AG09319 (cell line): ENCODE measurements at places on chromosomes 7 and 10.

DNA sequence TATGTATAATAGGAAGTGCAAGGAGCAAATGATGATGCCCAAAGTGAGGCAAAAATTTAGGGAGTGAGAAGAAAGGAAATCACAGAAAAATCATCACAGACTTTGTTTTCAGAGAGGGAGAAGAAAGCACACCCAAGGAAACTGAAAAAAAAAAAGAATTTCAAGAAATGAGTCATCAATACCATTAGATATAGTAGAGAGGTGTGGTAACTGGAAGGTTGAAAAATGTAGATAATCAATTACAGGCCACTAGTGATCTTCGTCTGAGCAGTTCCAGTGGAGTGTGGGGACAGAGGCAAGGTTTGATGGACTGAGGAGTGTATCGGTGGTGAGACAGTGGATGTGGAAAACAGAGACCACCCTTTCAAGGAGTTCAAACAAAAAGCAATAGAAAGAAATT is 31.7 kb downstream of the ASB4 start:
- DNase-seq, result no peak

- DNase-seq, result peak; percentile 63
Measured at GRCh38 chr10:27611236-27611635, 107.1 kb downstream of the RAB18 start.

- DNase-seq, result no peak
Measured at GRCh38 chr10:120818301-120818700, 32.9 kb upstream of the WDR11 start.

DNA sequence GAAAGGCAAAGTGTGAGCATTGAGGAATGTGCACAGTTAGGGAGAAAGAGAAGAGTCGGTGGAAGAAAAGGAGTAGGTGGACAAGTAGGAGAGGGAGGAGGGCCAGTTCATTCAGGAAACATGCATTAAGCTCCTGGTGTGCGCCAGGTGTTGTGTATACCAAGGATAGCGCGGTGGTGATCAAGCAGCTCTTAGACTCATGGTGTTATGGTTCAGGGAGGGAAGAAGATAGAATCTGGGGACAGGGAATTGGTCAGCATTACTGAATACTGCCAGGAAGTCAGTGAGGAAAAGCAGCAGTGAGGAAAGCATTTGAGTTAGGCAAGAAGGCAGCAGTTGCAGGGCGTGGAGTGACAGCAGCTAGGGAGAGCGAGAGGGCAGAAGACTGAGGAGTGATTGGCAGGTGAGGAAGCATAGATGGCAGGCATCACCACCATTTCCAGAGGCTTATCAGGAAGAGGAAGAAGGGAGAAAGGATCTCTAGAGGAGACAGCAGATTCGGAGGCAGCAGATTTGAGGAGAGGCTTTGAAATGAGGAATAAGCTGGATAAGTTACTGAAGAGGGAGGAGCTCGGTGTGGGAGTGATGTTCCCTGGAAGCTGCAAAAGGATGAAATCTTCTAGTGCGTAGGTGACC is 265.6 kb downstream of the GFRA1 start:
- no peak for DNase-seq

DNA sequence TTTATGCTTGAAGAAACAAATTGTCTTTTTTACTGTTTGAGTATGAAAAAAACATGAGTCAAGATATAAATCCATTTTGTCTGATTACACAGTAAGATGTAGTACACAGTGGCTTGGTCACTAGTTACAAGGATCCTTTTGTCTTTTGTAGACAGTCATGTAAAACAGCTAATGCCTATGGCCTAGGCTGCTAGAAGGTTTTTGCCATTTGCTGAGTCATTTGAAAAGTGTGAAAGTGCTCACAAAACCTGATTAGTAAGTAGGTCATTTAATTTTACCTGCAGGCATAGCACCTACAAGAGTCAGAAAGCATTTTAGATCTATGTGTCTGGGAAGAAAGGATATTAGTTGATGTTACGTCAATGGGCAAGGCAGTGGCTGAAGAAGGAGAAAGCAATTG is 819.4 kb downstream of the MAGI2 start:
- DNase-seq, result no peak

DNA sequence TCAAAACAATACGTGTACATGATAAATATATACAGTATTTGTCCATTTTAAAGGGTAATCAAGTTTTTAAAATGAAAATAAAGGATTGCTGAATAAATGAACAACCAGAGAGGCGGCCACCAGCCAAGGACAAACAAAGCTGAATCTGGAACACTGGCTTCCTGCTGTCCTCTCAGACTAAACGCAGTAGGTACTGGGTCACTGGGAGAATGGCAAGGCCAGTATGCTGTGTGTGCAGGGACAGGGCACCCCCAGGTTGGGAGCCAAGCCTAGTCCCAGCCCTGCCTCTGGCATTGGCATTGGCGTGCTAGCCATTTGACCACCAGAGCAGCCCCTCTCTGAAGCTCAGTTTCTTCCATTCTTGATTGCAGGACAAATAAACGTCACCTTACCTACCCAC is 33.8 kb downstream of the DLG5 start:
- no peak for DNase-seq

- DNase-seq, result no peak
Measured at GRCh38 chr7:103134836-103135554, 13.9 kb downstream of the NAPEPLD start.

DNA sequence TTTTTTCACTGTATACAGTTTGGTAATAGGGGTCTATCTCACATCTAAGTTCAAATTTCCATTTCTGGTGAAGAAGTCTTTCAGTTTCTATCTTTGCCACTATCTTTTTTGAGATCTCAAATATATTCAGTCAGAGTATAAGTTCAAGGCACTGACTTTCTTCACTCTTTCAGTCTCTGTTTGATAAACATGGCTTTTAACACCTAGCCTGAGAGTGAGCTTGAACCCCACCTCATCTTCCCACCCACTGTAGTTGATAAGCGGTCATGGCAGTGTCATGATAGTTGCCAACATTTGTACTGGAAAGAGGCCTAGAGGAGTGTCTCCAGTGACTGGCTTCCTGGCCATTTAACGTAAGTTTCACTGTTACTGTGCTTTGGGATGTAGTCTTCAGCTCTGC is 41.2 kb upstream of the AGR3 start:
- DNase-seq, result no peak

GRCh38 chr10:72257051-72257892 is 16.5 kb upstream of the DDIT4 start:
- no peak for DNase-seq

DNA sequence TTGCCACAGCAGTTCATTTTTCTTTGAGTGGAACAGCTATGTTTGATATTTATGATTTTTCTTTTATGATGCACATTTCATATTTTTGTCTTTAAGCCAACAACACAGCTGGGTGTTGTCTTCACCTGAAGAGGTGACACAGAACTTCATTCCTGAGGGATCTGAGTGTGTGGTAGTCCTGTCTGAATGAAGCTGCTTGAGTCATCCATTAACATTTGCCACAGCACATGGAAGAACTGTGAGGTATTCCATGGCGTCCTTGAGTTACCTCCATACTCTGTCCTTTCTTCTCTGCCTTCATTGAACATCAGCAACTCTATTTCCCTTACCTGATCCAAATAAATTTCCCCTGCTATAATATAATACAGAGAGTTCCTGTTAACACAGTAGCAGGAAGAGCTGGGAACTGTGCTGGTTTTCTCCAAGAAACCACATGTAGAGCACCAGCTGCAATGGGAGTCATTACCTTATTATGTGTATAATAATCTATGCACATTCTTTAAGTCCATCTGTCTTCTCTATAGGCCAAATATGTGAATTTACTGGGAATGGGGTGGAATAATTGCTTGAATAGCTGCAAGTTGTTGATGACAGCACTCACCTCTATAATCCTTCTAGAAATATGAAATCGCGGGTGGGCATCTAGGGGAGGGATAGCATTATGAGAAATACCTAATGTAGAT is 72.4 kb upstream of the TAC1 start:
- DNase-seq, result no peak

DNA sequence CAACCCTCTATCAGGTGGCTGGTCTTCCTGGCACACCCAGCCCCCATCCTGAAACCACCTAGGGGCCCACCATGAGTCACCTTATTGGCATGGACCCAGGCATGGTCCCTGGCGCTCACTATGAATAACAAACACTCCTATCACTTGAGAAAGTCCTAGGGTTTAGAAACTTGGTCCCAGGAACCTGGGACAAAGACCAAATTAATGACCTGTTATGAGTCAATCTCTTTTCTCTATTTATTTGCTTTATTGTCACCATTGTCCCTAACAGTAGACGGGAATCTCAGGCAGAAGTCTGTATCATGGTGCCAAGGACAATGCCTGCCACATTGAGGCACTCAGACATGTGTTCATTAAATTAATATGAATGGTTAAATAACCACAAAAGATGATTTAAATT is 599.6 kb upstream of the C7orf33 start:
- DNase-seq, result no peak

DNA sequence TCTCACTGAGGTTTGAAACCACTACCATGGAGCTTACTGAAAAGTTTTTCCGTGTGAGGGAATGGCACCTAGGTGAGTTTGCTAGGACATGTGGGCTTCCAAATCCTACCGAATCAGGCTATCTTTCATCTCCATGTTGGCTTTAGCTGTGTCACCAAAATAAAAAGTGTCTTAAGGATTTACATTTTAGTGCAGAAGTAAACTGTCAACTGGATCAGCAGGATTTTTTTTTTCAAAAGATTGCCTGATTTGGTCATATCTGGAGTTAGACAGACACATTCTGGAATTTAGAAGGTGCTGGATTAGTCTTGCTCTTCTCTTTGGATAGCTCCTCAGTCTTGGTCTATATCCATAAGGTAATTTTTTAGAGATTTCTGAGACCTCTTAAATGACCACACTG is 5.5 kb downstream of the ARID5B start:
- DNase-seq, result no peak

DNA sequence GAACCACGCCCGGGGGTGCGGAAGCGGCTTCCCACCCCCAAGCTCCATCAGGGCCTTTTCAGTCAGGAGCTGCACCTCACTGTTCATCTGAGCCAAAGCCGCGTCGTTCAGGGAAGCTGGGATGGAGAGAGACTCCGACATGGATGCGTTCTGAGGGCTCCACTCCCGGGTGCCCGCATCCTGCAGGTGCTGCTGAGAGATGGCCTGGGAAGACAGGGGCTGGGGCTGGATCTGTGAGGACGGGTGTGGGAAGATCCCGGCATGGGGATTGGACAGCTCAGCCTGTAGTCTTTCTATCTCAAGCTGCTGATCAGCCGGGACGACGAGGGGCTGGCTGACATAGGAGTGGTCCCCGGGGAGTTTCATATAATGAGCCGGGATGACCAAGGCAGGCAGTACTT is 45.0 kb upstream of the NMT2 start:
- DNase-seq, result no peak

DNA sequence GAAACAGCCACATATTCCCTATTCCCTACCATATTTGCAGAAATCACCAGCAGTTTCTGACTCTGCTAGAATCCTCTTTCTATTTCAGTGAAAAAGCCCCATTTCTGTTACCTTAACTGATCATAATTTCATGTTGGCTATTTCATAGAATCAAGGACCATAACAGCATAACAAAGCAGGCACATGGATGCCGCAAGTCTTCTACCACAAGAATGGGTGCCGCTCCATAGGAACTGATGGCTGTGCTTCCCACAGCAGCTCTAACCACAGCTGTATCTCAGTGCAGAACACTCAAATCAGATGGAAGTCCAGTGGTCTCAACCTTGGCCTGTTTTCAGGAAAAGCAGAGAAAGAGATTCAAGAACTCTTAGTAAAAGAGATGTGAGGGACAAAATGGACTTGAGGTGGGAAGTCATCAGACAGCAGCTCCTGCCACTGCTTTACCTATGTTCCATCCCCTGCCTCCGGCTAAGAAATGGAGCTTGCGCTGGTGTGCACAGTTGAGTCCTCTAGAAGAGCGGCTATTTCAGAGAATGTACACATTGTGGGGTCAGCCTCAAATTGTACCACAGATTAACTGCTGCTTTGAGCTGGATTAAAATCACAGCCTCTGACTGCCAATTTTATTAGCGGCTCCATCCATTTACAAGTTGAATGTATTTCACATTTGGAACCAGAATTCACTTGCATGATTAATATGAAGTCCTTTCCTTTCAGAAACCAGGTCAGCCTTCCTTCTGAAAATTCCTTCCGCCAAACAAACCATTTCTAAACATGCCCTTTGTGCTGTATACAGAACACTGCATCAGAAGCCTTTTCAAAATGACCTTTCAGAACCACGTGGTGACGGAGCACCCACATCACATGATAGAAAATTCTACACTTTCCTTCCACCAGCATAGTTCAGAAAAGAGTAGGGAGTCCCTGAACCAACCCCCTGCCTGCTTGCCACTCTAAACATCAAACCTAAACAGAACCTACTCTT is 7.7 kb downstream of the PTPRN2 start:
- DNase-seq, result no peak

DNA sequence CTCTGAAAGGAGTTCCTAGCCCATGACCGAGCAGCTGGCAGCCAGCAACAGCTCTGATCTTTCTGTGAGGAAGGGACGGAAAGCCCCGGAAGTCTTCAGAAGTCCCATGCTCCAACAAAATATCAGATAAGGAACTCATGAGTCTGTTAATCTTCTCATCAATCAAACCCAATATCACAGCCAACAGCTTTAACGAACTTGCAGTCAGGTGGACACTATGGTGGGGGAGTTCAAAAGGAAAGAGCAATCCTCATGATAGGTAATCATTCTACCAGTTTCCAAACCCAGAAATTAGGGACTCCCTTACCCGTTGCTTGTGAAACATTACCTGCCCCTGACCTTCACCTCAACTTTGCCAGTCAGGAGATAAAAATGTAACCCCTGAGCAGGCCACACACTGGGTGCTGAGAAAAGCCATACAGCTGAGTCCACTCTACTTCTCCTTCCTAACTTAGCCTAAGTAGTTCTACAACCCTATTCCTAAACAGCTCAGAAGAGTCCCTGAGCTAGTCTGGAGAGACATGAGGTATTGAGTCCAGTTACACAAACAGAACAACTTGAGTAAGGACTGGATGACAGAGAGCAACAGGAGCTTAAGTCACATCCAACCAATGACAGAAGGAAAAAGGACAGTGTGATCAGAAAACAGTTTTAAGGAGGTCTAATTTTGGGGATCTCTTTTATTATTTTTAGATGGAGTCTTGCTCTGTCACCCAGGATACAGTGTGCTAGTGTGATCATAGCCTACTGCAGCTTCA is 2.2 kb downstream of the NDST2 start:
- no peak for DNase-seq

DNA sequence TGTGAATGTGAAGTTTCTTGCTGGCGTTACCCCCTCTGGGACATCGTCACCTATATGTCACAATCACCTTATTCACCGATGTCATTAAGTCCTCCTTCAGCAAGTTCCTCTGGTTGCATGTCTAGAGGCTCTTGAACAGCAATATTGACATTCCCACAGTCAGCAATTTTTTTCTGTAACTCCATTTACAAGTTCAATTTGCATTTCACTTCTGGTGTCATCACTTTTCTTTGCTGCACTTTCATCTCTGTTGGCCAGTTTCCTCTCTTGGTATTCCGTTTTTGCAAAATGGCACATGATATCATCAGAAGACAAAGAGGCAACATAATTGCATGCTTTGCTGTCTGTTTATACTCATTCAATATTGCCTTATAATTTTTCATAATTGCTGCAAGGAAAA is 69.8 kb downstream of the SRI start:
- DNase-seq, result no peak
